ENCODE measurements at places on chromosomes 12 and 14.

DNA sequence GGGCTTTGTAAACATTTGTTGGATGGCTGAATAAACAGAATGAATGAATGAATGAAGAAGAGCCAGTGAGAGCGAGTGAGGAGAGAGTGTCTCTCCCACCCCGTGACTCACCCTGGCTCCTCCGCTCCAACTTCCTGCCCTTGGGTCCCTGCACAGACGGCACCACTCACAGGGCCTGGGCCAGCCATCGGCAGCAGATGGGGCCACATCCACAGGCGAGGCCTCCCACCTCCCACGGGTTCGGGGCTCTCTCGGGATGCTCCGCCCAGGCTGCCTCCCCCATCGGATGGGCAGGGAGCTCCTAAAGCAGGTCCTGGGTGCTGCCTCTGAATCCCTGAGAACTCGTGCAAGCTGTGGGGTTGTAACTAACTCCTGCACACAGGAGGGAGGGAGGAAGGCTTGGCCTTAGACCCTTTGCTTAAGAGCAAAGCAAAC is 41.3 kb downstream of the CCNK start:
- no peak for DNase-seq

- no peak for DNase-seq
Measured at GRCh38 chr12:101436136-101436535, 28.6 kb upstream of the ARL1 start.

- DNase-seq, result peak; percentile 62
Measured at GRCh38 chr12:62631471-62632410, 165.1 kb downstream of the MON2 start.

- no peak for DNase-seq
Measured at GRCh38 chr12:30201301-30202160, 417.8 kb upstream of the TMTC1 start.

- no peak for DNase-seq
Measured at GRCh38 chr12:15429262-15429661, 107.0 kb downstream of the PTPRO start.

- DNase-seq, result peak; percentile 28
Measured at GRCh38 chr12:88951860-88952561, 371.7 kb upstream of the KITLG start.

DNA sequence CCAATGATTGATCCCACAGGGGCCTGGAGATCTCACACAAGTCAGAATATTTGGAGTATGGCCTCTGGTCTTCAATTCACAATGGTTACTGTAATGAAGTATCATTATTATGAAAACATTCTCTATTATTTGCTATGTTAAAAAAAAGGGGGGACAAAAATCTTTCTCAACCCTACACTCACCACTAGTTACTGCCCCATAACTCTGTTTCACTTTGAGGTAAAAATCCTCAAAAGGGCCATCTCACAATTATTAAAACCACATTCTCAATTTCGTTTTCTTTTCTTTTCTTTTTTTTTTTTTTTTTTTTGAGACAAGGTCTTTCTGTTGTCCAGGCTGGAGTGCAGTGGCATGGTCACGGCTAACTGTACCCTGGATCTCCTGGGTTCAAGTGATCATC is 59.6 kb upstream of the KCNC2 start:
- no peak for DNase-seq

- DNase-seq, result no peak
Measured at GRCh38 chr12:75591628-75592027, 80.2 kb upstream of the KRR1 start.

GRCh38 chr14:49907186-49907585 is 14.3 kb downstream of the ARF6 start:
- no peak for DNase-seq

DNA sequence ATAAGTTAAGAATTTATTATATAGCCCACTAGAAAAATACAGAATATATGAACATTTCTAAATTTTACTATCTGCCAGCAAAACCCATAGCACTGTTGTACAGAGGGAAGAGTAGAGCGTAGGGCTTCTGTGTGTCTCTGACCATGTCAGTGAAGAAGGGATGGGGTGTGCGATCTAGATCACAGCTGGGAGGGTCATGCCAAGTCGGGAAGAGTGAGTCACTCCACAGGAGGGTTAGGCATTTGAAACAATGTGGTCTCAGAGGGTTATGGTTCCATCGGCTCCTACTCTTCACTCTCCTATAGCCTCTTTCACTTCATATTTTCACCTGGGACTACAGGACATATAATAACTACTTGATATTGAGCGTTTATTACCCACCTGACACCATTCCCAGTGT is 185.1 kb upstream of the DDHD1 start:
- no peak for DNase-seq

DNA sequence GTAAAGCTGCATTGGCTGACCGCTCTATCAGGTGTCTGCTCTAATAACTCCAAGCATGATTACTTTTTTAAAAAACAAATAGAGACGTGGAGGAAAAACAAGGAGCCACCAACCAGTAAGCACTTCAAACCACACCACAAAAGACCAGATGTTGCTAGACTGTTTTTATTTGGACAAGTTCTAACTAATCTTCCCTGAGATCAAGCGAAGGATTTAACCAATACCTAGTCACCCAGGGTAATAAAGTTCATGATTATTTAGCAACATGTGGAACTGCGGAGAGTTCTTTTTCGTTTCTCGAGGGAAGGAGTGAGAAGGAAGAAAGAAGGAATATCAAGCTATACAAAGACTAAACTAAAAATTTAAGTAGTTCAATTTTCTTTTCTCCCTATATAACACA is 288.1 kb downstream of the DUSP6 start:
- no peak for DNase-seq

DNA sequence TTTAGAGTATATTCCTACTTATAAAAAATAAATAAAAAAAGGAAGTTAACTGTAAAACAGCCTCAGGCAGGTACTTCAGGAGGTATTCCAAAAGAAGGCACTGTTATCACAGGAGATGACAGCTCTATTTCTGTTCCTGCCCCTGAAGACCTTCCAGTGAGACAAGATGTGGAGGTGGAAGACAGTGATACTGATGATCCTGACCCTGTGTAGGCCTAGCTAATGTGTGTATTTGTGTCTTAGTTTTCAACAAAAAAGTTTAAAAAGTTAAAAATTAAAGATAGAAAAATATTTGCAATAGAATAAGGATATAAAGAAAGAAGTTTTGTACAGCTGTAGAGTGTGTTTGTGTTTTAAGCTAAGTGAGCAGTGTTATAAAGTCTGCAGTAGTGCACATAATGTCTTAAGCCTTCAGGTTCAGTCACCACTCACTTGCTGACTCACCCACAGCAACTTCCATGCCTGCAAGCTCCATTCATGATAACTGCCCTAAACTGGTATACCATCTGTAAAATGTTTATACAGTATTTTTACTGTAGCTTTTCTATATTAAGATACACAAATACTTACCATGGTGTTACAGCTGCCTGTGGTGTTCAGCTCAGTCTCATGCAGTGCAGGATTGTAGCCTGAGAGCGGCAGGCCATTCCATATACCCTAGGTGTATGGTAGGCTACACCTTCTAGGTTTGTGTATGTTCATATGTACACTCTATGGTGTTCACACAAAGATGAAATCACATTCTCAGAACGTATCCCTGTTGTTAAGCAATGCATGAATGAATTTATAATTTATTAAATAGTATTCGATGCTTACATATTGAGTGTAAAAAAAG is 121.1 kb downstream of the ANO6 start:
- peak; percentile 61 for DNase-seq

- peak; percentile 19 for DNase-seq
Measured at GRCh38 chr12:133120385-133121191, 9.5 kb downstream of the ZNF891 start.

- no peak for DNase-seq
Measured at GRCh38 chr14:104863131-104863862, 1.8 kb upstream of the CEP170B start.

- no peak for DNase-seq
Measured at GRCh38 chr14:101186544-101186943, 283.0 kb upstream of the RTL1 start.

- no peak for DNase-seq
Measured at GRCh38 chr12:4153343-4153892, 120.1 kb upstream of the CCND2 start.

GRCh38 chr14:55051165-55051422 is 353 bp upstream of the MAPK1IP1L start:
- DNase-seq, result no peak

DNA sequence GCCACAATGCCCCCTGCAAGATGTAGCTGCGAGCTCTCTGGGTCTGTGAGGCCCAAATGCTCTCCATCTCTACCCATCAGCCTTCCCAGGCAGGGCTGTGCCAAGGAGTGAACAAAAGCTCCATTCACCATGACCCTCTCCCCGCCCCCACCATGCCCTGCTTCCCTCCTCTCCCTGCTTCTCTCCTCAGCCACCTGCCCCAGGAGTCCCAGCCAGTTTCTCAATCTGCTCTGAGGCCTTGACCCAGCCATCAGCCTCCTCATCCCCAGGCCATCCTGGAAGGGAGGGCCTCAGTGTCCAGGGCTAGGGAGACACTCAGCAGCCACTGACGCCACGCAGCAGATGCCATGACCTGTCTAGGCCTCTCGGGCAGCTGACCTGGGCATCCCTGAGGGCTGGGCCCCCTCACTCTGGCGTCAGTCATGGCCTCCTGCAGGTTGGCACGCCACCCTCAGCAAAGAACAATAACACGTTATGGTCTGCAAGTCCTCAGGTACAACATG is 8.5 kb upstream of the KRT5 start:
- no peak for DNase-seq

DNA sequence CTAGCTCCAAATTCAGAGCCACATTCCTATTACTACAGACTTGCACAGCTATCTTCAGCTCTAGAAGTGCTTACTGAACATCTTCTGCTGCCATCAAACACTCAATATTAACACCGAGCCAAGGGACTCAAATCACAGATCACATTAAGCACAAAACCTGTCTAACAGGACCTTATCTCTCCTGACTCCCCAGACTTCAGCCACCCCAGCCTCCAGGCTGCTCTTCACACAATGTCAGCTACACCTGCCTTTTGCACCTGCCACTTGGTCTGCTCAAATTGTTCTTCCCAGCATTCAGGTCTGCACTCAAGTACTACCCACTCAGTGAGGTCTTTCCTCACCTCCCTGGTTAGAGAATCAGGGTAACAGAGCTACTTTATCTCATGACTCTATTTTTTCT is 57.1 kb downstream of the GALC start:
- no peak for DNase-seq

DNA sequence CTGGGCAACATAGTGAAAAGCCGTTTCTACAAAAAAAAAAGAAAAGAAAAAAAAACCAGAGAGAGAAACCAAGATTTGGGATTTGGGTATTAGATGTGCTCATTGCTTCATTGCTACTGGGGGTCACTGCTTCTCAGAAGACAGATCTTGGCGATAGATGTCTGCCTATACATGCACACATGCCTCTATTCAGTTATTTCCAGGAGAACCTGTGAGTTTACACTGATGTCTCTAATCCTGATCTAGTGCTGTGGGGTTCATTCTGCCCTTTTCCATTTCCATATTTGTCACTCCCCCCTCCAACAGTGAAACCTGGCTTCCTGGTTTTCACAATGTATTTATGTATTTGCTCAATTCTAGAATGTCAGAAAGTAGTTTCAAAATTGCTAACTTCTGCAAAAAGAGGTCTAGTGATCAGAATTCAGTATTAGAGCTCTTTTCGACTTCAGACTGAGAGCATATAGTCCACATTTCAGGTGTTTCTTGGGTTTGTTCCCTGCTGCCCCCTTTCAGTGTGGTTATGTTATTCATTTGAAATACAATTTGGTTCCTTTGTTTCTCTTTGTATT is 111.0 kb downstream of the SLC25A47 start:
- DNase-seq, result no peak

DNA sequence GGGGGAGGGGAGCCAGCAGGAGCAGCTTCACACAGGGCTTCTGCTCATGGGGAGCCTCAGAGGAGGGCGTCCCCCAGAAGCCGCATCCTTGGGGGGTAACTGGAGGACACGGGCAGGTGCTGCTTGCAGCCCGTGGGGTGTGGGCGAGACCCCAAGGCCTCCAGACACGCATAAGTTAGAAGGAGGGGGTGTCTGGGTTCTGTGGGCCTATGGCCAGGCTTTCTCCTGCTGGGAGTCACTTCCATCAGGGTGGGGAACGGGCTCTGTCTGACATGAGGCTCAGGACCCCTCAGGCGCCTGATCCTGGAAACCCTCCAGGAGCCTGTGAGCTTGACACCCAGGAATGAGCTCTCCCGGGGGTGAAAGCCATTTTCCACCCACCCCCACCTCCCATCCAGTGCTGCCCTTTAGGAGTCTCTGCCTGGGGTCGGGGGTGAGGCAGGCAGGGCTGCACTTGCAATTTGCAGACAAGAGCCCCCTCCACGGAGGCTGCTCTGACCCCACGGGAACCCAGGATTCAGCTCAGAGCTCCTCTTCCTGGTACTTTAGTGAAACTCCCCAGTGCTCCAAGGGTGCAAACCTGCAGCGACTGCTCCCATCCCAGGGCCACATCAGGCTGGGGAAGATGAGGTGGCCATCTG is 325.7 kb downstream of the ADGRD1 start:
- DNase-seq, result no peak

GRCh38 chr12:18224745-18225144 is 36.6 kb upstream of the PIK3C2G start:
- DNase-seq, result peak; percentile 81

DNA sequence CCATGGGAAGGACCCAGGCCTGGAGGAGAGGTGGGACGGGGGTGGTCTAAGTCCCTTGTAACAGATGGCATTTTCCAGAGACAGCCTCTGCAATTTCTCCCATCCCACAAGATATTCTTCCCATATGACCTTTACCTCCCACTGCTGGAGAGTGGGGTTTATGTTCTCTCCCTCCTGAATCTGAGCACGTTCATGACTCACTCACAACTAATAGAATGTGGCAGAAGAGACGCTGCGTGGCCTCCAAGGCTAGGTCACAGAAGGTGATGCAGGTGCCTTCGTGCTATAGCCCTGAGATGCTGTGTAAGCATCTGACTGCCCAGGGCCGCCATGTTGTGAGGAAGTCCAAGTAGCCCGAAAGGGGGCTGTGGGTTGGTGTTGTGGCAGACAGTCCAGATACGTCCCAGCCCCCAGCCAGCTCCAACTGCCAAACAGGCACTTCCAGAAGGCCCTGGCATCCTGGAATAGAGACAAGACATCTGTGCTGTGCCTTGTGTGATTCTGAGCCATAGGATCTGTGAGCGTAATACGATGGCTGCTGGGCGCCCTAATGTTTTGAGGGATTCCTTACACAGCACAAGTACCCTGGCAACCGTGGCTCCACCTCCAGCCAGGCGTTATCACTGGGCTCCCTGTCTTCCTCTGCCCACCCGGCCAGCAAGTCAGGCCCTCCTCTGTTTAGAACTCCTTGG is 56.1 kb upstream of the NCOR2 start:
- no peak for DNase-seq

- DNase-seq, result no peak
Measured at GRCh38 chr14:36700651-36701050, 39.0 kb downstream of the PAX9 start.

- DNase-seq, result no peak
Measured at GRCh38 chr14:64702493-64703394, 1.5 kb upstream of the PLEKHG3 start.

- DNase-seq, result no peak
Measured at GRCh38 chr12:25348593-25348895, 97.8 kb upstream of the KRAS start.
